Fibroblast of the conjunctiva (primary cell): ENCODE measurements at places on chromosomes 5 and 9.

DNA sequence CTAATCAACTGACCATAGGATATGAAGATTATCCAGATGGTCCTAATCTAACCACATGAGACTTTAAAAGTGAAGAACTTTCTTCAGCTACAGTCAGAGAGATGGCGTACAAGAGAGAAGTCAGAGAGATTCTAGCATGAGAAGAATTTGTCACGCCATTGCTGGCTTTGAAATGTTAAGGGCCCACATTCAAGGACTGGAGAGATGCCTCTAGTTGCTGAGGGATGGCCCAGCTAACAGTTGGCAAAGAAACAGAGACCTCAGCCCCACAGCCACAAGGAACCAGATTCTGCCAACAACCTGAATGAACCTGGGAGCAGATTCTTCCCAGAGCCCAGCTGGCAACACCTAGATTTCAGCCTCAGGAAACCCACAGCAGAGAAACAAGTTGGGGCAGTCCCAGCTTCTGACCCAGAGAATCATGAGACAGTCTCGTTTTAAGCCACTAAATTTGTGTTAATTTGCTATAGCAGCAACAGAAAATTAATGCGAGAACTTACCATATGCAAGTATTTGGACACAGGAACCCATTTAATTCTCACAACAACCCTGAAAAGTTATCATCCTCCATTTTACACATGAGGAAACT, 132.0 kb downstream of the MLLT3 start:
- DNase-seq = no peak

DNA sequence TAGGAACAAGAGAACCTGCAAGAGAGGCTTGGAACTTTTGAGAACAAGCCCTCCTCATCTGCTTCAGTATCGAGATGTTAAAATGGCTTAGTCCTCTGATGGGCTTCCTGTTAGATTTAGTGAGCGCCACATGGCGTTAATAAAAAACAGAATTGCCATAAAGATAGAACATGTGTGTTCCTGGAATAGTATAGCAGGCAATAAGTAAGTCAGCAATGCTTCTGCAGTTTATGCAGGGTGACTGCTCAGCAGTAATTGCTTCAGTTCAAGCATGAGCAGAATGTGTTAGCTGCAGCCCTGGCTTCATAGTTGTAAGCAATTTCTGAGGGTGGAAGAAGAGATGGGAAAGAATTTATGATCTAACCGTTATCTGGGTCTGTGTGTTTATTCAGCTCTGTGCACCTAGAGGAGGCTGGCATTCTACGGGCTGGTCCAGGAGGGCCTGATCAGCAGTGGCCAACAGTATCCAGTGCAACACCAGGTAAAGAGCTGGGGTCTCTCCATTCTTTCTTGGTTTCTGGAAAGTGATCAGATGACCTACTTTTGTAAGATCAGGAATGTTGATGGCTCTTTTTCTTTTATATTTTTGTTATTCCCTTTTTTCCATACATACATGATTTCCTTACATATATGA, 15.9 kb downstream of the PCDHAC2 start:
- DNase-seq = no peak

DNA sequence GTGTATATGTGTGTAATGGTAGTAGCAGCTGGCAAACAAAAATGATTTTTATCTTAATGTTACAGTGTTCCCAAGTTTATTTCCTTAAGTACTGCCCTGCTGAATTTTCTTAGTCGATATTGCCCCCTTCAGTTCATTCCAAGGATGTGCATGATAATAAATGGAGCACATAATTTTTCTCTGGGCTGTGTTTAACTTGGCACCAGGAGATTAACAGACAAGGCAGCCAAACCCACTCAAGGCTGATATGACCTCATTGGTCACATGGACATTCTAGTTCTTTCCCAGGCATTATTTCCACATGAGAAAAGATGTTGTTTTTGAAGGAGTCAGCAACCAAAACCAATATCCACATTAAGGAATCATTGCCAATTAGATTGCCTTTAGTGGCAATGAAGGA, 61.8 kb downstream of the COX7C start:
- DNase-seq = peak; percentile 73

GRCh38 chr5:93894601-93895354, 153.4 kb upstream of the POU5F2 start:
- no peak for DNase-seq

DNA sequence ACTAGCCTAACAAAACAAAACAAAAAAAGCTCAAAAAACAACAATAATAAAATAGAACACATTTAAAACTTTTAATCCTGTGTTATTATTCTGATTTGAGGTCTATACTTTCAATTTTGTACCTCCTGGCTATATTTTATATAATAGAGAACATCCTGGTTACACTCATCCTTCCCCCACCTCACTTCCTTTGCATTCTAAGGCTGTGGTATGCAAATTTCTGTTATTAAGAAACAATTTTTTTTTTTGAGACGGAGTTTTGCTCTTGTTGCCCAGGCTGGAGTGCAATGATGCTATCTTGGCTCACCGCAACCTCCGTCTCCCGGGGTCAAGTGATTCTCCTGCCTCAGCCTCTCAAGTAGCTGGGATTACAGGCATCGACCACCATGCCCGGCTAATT, 3.1 kb upstream of the RPL37 start:
- no peak for DNase-seq

GRCh38 chr5:39302472-39302871, 61.8 kb downstream of the C9 start:
- DNase-seq = no peak

DNA sequence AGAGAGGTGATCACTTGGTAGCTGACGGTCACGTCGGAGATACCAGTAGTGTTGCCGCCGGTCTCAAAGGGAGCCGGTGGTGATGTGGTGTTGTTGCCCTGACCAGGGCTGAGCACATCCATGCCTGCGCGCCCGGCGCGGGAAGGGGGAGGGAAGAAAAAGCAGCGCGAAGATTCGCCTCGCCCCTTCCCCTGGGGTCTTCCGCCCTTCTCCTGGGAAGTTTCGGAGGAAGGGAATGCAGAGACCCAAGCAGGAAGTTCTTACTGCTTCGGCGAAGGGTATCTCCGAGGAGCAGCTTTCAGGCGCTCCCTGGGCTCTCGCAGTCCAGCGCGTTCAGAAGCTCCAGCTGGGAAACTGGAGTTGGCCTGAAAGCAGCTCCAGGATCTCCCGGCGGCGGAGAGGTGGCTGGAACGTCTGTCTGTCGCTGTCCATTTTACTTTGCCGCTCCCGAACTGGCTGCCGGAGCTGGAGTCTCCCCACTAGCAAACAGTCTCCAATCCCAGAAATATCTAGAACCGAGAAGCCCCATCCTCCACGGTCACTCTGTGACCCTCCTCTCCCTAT, 565 bp downstream of the HTR1A start:
- no peak for DNase-seq

- no peak for DNase-seq
Observed at GRCh38 chr9:33140401-33141360, 26.5 kb downstream of the B4GALT1 start.

DNA sequence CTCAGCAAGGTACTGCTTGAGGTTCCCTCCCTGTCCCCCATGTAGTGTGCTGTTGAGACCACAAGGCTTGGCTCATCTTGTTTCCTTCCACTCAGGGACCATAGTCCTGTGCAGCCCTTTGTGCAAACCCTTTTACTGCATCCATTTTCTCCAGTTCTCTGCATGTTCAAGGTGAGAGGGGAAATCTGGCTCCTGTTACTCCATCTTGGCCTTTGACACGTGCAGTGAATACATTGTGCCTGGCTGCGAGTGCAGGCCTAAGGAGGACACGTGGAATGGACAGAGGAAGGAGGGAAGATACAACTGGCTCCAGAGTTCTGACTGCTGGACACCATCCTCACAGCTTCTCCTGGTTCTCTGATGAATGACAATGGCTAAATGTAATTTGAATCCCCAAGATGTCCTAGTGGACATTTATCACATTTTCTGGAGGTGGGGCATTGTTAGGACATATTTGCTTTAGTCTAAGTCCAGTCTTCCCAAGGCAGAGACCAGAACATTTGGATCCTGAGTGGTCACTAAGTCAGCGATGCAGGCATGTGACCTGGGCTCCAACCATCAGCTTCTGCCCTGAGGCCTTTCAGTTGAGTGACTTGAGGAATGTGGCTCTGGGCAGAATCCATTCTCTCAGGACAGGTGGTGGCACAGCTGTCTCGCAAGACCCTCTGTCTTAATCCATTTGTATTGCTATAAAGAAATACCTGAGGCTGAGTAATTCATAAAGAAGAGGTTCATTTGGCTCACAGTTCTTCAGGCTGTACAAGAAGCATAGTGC, 189.0 kb upstream of the DAP start:
- DNase-seq = no peak

DNA sequence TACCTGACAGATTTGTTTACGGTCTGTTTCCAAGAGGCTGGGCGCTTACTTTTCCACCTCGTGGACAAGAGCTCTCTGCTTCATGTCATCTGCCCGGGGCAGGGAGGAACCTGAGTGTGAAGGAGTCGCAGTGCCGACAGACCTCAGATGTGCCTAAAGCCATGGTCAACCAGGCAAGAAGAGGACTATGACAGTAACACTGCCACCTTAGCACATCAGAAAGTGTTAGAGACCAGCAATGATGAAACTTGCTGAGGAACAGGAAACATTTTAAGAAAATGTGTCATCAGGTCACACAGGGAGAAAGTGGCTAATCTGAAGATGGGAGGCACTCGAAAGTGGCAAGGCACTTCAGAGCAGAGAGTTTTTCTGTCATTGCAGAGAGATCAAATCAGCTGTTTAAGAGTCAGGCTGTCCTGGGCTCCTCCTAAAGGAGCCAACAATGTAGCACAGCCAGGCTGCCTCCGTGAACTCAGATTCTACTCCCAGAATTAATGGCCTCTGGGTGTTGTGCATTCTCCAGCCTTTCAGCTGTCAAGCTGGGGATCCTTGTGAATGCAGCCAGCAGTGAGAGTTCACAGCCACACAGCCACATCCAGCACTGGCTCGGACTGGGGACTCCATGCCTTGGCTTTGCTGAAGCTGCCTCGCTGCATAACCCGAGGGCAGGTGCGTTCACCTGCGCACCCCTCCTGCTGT, 94.6 kb downstream of the RAPGEF1 start:
- no peak for DNase-seq

GRCh38 chr5:154749491-154749890, 5.7 kb upstream of the LARP1 start:
- DNase-seq = no peak

DNA sequence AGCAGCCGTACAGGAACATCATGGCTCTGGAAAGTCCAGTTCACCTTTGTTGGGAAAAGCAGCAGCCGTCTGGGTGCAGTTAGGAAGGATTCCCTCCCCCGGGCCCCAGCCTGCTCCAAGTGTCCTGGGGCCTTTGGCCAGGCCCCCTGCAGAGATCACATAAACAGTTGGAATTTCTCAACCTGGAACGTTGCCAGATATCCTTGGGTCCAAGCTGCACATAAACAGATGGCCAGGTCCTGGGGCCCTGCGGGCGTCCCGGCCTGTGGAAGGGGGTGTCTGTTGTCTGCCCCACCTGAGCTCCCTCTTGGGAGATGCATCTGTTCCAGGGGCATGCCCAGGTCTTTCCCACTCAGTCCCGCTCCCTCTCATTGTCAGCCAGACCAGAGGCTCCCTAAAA, 92.7 kb downstream of the COL5A1 start:
- DNase-seq = peak; percentile 37

DNA sequence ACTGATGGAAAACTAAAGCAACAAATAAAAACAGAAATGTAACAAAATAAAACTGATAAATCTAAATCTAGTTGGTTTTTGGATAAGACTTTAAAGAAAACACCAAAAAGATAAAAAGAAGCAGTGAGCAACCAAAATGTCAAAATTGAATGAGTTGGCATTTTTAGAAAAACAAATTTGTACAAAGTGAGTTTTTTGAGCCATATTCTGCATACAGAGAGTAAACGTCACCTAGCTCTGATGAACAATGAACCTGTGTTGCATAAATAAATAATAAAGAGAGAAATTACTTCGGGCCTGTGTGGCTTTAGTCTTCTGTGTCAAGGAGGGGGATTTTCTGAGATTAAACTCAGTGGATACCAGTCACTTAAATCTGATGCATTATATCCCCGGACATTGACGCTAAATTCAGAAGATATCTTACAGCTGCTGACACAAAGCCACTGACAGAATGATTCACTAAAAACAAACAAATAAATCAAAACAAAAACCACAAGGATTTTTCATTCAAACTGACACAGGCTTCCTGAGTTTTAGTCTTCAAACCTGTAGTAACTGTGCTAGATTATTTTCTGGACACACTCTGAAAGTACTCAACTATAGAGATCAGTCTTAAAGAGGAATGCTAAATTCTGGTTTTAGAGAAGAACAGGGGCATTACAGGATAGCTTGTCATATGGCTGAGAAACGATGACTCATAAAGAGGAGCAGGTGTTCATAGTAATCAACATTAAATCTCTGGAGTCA, 403.5 kb upstream of the ST8SIA4 start:
- DNase-seq = no peak

DNA sequence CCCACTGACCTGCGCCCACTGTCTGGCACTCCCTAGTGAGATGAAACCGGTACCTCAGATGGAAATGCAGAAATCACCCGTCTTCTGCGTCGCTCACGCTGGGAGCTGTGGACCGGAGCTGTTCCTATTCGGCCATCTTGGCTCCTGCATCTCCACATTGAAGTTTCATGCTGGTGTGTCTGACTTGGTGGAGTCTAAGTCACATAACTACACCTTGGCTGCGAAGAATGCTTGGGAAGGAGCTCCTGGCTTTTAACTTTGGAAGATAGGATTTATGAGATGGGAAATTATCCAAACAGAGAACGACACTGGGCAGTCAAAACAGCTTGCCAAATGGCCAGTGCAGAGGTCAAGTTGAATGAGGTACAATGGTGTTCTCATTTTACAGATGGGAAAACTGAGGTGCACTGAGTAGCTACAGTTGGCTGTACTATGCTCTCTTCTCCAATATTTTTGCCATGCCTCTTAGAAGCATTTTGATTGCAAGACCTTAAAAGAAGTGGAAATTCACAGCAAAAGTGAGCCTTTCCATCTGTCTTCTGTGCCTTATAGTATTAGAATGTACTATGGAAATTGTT, 36.7 kb downstream of the CCDC192 start:
- DNase-seq = no peak

- DNase-seq = no peak
Observed at GRCh38 chr9:99602854-99603253, 218.8 kb upstream of the NR4A3 start.

DNA sequence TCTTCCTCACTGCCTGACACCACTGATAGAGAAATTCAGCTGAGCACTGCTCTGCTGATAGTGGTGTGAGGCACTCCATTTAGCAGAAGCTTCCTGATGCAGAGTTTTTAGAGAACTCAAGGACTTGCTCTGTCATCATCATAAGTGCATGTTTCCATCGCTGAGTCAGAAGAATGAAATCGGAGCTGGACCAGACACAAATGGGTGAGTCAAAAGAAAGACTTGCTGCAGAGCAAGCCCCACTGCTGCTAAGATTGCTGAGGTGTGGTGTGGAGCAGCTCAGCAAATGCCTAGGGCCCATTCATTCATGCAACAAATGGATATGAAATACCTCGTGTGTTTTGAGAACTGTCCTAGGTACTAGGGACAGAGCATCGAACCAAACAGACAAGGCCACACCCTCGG, 410.2 kb upstream of the SLC30A5 start:
- peak; percentile 95 for DNase-seq

- DNase-seq = no peak
Observed at GRCh38 chr5:64971513-64971912, 202.8 kb downstream of the CWC27 start.
